ENCODE measurements at places on chromosomes 1 and 21.

DNA sequence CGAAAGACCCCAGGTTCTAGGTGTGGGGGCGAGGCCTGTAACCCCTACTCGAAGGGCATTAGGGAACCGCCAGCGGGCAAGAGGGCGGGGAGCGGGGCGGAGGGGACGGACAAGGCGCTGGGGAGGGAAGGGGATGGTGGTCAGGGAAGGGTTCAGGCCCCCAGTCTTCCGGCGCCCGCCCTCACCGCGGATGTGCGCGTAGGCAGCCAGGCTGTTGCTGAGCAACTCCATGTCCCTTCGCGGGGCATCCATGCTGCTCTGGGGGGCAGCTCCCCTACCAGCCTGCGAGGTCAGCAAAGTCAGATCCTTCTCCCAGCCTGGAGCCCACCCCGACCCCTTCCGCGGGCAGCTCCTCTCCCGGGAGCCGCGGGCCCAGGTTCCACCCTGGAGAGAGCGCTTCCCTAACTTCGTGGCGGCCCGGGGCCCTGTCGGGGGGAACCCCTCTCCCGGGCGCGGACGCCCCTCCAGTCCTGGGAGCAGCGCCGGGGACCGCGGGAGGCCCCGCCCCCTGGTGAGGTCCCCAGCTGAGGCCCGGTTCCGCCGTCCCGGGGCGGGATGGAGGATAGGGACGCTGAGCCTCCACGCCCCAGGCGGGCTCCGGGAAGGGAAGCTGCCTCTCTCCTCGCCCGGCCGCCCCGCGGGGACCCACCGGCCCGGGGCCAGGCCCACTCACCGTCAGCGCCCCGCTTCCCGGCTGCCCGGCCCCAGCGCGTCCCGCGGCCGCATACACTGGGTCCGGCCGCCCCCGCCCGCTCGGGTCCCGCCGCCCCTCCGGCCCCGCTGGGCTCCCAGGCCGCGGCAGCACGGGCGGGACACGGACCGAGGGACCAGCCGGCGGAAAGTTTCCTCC, 434 bp downstream of the EVA1B start:
- peak; percentile 73 for DNase-seq

- DNase-seq, result peak; percentile 75
Observed at GRCh38 chr1:22420455-22421053, 31.1 kb upstream of the ZBTB40 start.

- no peak for DNase-seq
Observed at GRCh38 chr1:162710345-162710744, 78.1 kb downstream of the DDR2 start.

DNA sequence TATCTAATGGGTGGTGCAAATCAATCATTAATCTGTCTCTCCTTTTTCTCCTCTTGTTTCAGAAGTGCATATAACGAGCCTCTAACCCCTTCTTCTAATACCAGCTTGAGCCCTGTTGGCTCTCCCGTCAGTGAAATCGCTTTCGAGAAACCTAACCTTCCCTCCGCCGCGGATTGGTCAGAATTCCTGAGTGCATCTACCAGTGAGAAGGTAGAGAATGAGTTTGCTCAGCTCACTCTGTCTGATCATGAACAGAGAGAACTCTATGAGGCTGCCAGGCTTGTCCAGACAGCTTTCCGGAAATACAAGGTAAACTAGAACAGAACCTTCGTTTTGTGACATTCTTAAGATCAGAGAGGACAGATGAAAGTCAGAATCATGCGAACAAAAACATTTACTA, 25.3 kb upstream of the VAMP3 start:
- no peak for DNase-seq

DNA sequence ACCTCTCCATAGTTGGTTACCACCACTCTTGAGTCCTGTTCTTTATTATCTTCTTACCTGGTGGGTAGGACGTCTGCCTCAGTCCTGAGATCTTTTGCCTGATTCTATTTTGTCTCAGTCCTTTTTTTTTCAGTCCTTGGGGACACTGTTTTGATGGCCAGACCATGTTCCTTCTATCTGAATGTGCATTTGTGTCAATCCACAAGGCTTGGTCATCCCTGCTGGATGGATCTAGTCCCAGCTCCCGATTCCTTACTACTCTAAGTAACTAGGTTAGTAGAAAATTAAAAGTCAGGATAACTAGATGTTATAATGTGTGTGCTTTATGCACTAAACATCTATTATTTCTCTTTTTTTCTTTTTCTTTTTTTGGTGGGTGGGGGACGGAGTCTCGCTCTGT, 28.1 kb upstream of the AK4 start:
- DNase-seq, result no peak

DNA sequence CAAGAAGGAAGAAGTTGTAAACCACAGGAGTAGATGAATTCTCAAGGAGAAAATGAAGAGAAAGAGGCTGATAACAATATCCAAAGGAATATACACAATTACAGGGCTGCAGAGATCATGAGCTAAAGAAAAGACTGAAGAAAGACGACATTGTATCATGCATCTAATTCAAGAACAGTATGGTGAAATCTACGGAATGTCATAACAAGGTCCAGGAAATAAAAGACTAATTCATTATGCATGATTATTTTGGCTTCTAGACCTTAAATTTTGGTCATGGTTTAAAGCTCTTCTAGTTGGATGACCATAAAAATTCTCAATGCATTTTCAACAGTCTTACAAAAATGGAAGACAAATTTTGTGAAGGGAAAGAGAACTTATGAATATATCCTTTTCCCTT, 71.7 kb downstream of the SH3GLB1 start:
- no peak for DNase-seq

DNA sequence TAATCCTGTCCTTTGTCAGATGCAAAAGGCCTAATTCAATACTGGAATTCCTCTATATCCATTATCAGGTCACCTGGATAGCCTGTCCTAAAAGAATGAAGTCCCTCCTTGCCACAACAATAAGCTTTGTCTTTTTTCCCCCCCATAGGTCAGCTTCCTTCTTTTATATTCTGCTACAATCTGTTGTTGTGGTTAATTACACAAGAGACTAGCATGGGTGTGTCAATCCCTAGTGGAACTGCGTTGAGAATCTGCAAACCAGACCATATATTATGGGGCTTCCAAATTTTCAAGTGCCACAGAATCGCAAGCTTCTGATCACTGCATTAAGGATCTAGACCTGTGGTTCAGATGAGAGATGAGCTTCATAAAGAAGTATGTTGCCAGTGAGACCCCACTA, 349.6 kb downstream of the SMYD3 start:
- DNase-seq, result no peak

- DNase-seq, result no peak
Observed at GRCh38 chr1:151832318-151832980, 847 bp upstream of the RORC start.

GRCh38 chr1:155064111-155064831, 731 bp downstream of the EFNA4 start:
- no peak for DNase-seq

GRCh38 chr1:176157995-176158394, 49.1 kb downstream of the COP1 start:
- no peak for DNase-seq

GRCh38 chr21:32930673-32931072, 95.1 kb upstream of the OLIG2 start:
- no peak for DNase-seq

DNA sequence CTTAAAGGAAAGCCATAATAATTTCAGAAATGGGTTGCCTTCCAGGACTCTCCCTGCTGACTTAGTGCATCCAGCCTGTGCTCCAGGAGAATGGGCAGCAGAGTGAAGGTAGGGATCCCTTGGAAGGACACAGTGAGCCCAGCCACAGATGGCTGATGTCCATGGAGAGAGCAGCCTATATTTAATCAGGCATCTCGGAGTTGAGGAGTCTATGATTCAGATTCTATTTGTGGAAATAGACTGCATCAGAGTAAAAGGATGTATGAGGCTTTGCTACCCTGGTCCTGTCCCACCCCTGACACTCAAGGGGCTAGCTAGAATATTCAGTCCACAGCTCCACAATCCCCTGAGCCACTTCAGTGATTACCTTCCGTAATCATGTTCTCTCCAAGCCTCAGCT, 43.8 kb upstream of the PBX1 start:
- no peak for DNase-seq

- DNase-seq, result no peak
Observed at GRCh38 chr1:157653494-157653873, 47.1 kb downstream of the FCRL3 start.

- no peak for DNase-seq
Observed at GRCh38 chr1:224774378-224774777, 155.1 kb upstream of the DNAH14 start.

DNA sequence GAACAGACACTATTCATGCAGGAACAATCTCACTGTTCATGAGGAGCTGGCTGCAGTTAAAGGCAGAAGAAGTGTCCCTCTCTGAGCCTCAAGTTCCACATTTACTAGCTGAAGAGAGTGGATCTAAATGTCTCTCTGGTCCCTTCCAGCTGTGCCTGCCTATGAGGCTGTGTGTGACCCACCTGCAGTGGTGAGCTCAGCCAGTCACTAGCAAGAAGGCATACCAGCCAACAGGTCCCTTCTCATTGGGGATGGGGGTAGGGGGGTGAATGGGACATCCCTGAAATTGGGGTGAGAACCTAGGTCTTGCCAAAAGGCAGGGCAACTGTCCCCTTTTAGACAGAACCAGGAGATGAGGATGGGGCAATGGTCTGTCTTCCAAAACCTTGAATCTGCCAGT, 13.6 kb downstream of the RD3 start:
- DNase-seq, result no peak

GRCh38 chr1:40861224-40862003, 749 bp downstream of the CITED4 start:
- peak; percentile 41 for DNase-seq

DNA sequence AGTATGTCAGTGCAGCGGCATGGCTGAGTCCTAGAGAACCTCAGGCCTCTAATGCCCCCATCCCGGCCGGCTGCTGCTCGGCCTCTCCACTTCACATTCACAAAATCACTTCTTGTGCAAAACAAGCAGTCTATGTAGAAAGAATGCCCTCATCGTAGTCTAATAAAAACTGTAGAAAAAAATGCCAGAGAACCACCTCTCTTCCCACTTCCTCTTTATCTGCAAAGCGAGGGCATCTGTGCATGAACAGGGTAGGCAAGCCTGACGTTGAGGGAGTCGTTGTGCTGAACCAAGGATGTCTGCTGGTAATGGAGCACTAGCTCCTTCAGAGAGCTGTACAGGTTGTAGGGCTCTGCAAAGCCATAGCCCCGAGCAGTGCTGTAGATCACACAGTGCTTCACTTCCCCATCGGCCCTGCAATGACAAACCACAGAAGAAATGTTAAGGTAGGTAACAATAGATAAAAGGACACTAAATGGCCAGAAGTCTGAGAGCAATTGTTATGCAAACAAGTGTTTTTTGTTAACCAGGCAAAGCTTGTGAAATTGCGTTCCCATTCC, 88.9 kb downstream of the PIK3R3 start:
- no peak for DNase-seq

DNA sequence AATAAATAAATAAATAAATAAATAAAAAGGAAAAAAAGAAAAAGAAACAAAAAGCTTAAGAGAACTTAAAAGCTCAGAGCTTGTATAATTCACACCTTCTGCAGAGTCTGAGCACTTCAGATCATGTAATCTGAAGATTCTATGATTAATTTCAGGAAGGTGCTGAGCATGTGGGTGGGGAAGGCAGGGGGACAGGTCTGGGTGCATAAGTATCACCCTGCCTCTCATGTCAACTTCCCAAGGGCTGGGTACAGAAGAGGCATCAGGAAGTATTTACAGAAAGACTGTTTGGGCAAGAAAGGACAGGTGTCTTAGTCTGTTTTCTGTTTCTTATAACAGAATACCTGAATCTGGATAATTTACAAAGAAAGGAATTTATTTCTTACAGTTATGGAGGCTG, 20.4 kb upstream of the PADI2 start:
- no peak for DNase-seq

- DNase-seq, result no peak
Observed at GRCh38 chr1:159955456-159955855, 1.4 kb upstream of the SLAMF9 start.

- no peak for DNase-seq
Observed at GRCh38 chr1:33009561-33009960, 27.1 kb downstream of the AK2 start.

DNA sequence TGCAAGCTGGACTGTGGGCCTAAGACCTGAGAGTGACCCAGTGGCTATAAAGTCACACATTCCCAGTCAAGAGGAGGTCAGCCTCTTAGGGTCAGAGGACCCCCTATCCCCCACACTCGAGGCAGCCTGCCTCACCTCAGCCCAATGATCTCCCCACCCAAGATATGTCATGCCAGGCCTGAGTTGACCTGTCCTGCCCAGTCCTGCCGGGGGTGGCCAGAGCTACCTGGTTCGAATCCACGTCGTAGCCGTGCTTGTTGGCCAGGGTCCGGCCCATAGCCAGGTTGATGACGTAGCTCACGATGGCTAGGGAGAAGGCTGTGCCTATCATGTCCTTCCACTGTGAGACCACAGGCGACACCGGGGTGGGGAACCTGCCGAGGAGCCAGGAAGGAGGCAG, 15.6 kb downstream of the SLC26A9 start:
- DNase-seq, result no peak

- DNase-seq, result no peak
Observed at GRCh38 chr21:33332143-33332542, 7.4 kb downstream of the IFNAR1 start.

- DNase-seq, result no peak
Observed at GRCh38 chr1:32729254-32730046, 26.9 kb upstream of the SYNC start.

- no peak for DNase-seq
Observed at GRCh38 chr1:84758968-84759491, 68.8 kb upstream of the SSX2IP start.

GRCh38 chr1:81068726-81069125, 732.0 kb upstream of the ADGRL2 start:
- DNase-seq, result no peak

- DNase-seq, result no peak
Observed at GRCh38 chr21:37751268-37751975, 164.8 kb downstream of the KCNJ6 start.

DNA sequence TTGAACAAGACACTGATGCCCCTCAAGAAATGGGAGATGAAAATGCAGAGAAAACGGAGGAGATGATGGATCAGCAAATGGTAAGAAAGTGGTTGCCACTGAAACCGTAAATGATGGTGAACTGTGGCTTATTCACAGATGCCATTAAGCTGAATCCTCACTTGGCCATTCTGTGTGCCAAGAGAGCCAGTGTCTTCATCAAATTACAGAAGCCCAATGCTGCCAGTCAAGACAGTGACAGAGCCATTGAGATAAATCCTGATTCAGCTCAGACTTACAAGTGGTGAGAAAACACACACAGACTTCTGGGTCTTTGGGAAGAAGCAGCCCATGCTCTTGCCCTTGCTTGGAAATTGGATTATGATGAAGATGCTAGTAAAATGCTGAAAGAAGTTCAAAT, 52.5 kb downstream of the NBPF6 start:
- no peak for DNase-seq

DNA sequence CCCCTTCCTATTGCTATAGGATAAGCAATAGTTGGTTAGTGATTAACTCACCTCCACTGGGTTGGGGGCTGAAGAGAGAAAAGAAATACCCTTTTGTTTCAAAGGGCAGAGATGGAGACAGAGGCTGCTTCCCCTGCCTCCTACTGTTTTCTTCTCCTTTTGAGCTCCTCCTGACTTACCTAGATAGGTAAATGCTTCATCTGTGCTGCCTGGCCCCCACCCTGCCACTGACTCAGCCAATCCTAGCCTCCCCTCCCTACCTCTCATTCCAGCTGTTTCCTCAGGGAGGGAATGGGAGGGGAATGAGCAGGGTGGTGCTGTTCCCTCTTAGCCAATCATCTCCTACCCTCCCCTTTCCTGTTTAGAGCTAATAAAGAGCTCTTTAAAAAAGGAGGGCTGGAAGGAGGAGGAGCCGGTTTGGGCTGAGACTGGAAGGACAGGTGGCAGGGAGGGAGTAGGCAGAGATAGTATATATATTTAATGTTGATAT, at the start of gene C1orf116:
Gene C1orf116, minus strand, starts transcription at position 229 of the 490 bp plus-strand sequence. CDS start 5,158 bp downstream, outside the sequence.
- no peak for DNase-seq

- DNase-seq, result no peak
Observed at GRCh38 chr1:25039229-25039628, 109.2 kb upstream of the RUNX3 start.

Measured in activated T-cell treated with anti-CD3 and anti-CD28 coated beads, Interleukin-2, amount 50 U/mL, for 48 hours (primary cell).